ENCODE measurements at places on chromosomes 3 and 15.

DNA sequence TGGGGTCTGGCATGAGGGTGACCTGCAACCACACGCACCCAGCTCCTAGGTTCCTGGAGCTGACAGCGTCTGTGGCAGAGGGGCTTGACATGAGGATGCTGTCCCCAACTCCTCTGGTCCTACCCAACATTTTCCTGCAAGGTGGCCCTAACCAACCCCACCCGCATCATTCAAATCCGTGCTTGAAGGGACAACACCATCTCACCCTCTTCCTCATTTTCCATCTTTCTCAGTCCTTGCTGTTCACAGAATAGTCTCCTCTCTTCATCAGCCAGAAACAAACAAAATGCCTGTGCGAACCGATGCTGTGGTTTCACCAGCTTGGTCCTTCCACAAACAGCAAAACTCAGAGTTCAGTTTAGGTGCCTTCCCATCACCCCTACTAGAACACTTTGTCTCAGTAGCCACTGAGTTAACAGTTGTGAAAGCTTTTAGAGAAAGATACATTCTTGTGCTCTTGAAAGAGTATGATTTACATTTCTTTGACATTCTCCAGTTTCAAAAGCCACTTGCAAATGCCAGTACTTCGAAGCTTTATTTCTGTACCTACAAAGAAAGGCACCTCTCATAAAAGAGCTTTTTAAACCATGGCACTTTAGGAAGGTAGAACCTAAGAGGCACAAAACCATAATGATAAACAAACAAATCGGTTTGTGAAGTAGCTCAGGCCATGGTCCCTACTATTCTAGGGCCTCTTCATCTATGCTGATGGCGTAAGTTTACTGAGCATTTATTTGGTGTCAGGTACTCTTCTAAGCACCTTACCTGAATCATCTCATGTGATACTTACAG lies 360.1 kb downstream of the SHQ1 start:
- no peak for DNase-seq

GRCh38 chr3:37689645-37690356 lies 171.9 kb upstream of the CTDSPL start:
- no peak for DNase-seq

GRCh38 chr3:139561959-139562676 lies 22.6 kb upstream of the RBP1 start:
- no peak for DNase-seq

GRCh38 chr15:34732430-34732829 lies 22.4 kb downstream of the GJD2 start:
- DNase-seq: no peak

GRCh38 chr3:191455257-191455952 lies 5.6 kb upstream of the PYDC2 start:
- DNase-seq: no peak

DNA sequence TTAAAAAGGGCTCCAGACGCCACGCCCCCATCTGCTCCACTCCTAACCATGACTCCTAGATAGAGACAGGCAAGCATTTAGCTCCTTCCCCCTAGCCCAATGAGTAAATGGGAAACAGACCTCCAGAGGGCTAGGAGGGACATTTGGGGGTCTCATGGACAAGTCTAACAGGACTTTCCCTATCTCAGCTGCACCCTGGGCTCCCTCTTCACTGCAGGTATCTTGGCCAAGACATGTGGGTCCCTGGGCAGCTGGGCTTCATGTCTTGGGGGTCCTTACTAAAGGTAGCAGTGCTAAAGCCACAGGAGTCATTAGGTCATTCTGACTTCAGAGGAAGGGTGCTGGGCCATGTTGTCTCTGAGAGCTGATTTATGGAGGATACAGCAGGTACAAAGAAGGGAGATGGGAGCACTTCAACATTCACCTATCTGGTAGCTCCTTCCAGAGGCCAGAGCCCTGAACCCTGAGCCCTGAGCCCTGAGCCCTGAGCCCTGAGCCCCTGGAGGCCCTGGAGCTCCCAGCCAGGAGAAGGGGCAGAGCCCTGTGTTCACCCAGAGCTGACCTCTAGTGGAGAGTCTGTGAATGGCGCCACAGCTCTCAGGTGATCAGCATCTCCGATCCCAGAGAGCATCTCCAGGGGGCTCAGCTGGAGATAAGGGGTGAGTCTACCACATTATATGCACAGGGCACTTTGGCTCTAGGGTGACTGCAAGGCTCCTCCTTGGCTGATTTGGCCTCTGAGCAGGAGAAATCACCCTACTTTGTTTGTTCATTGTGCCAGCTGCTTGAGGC lies 40.1 kb upstream of the EPHB1 start:
- no peak for DNase-seq

DNA sequence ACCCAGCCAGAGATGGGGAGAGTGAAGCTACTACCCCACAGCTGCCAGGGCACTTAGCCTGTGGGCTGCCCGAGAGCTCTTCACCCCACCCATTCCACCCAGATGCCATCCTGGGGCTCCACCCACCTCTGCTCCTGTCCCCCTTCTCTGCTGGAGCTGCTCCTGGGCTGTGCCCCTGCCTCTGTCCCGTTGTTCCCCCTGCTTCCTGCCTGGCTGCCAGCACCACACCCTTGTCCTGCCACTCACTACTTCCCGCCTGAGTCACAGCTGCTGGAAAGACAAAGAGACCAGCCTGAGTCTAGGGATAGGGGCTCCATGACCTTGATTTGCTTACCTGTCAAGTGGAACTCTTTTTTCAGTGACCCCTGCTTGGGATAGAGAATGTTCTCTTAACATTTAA lies 12.4 kb downstream of the GNAI2 start:
- no peak for DNase-seq

DNA sequence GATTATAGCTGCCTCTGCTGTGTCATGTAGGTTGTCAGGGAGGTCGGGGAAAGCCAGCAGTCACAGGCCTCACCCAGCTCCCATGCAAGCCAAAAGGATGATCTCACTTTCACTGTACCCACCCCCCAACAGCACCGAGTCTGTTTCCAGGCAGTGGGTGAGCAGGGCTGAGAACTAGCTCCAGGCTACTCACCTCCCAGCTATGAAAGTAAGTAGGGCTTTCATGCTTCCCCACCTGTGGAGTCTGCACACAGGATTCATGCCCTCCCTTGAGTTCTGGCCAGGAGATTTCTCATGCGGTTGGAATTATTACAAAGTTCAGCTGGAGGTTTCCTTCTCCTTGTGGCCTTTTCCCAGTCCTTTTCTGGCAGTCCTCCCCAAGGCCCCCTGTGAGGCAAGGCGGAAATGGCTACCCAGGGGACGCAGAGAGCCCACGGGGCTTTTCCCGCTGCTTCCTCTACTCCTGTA lies 356.2 kb downstream of the SV2B start:
- DNase-seq: no peak

DNA sequence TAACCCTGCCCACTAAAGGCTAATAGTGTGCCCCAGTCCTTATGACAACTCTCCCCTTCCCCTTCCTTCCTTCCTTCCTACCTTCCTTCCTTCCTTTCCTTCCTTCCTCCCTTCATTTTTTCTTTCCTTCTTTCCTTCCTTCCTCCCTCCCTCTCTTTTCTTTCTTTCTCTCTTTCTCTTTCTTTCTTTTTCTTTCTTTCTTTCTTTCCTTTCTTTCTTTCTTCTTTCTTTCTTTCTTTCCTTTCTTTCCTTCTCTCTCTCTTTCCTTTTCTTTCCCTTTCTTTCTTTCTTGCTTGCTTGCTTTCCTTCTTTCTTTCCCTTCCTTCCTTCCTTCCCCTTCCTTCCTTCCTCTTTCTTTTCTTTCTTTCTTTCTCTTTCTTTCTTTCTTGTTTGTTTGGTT lies 28.2 kb upstream of the SUSD5 start:
- DNase-seq: no peak

GRCh38 chr3:26437678-26438077 lies 184.9 kb upstream of the LRRC3B start:
- DNase-seq: no peak

DNA sequence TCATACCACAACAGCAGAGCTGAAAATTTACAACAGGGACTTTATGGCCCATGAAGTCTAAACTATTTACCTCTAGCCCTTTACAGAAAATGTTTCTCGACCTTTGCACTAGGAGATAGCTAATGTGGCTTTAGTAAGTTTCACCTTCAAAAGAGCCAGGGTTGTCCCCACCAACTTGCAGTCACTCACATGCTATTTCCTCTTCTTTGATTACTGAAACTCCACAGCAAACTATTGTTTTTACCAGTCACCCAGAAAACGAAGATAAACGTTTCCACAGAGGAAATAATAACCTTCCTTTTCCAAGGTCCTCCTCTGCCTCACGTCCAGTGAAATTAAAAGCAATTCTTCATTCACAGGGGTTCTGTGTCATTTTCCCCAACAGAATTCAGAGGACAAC lies 48.2 kb downstream of the WWTR1 start:
- peak; percentile 58 for DNase-seq

DNA sequence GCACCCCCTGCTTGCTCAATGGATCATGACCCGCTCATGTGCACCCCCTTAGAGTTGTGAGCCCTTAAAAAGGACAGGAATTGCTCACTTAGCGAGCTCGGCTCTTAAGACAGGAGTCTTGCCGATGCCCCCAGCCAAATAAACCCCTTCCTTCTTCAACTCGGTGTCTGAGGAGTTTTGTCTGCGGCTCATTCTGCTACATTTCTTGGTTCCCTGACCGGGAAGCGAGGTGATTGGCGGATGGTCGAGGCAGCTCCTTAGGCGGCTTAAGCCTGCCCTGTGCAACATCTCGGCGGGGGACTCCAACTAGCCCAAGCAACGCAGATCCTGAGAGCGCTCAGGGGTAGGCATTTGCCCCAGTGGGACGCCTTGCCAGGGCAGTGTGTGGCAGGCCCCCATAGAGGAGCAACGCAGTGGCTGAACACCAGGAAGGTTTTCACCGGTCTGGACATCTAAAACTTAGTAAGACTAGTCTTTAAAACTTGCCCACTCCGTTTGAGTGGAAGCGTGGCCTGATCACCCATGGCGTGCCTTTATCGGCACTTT lies 9.5 kb downstream of the SLCO2A1 start:
- no peak for DNase-seq

DNA sequence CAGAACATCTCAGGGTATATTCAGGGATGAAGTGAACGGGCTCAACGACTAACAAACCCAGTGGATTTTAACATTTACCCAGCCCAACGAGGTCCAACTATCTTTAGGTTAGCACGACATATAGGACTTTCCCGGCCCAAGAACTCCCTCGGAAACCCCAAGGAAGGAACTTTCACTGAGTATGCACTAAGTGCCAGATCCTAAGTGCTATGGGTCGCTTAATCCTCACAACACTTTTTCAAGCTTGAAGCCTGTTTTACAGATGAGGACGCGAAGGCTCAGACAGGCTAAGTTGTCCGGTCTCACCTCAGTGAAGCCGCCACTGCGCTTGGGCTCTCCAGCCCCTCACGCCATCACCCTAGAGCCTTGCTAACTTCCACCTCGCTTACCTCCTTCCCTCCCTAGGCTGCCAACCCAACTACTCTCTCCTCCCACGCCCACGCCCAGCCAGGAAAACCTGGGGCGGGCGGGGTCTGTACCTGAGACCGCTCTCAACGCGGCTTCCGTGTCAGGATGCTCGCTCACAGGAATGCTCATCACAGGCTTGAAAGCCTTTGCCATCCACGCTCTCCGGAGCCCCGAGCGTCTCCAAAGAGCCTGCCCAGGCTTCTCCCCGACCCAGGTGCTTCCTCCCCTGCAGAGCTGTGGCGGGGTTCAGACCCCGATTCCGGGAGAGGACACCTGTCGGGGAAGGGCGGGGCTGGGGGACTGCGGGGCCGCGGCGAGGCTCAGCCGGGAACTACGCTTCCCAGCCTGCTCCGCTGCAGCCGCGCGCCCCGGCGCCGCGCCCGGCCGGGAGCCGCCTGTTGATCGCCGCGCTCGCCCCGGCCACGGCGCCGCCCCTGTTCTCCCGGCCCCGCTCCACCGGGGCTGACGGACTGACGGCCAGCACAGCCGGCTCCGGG lies at the start of gene TMOD2:
TSS of gene TMOD2 (plus strand) at position 806 of the 905 bp plus-strand sequence. CDS start 14,845 bp downstream, outside the sequence.
- DNase-seq: peak; percentile 37
